ENCODE measurements at places on chromosomes 6 and 20. TPM values are rescaled to one million over a fixed set of nuclear protein-coding genes. Genes with fewer than 3 reads are reported as not detected.

SLCO4A1 gene
- 6.7 TPM for total RNA-seq

COL9A1 gene
- total RNA-seq, result not detected

ENPP4 gene
- 4.8 TPM for total RNA-seq

BANF2 gene
- not detected for total RNA-seq

SLC22A16 gene
- not detected for total RNA-seq

SLC35A1 gene
- total RNA-seq, result 8.3 TPM

VGLL2 gene
- not detected for total RNA-seq

DPPA5 gene
- not detected for total RNA-seq

ULBP3 gene
- total RNA-seq, result 2.4 TPM

TP53TG5 gene
- total RNA-seq, result not detected

FUCA2 gene
- 10.5 TPM for total RNA-seq

IP6K3 gene
- not detected for total RNA-seq

KIF6 gene
- 0.19 TPM for total RNA-seq

EIF2S2 gene
- total RNA-seq, result 53.6 TPM

HLA-DQA1 gene
- 0.31 TPM for total RNA-seq

ZSCAN31 gene
- 14.8 TPM for total RNA-seq

ID1 gene
- 439 TPM for total RNA-seq

VSX1 gene
- not detected for total RNA-seq

GNMT gene
- total RNA-seq, result not detected

TAAR5 gene
- not detected for total RNA-seq

KIF25 gene
- not detected for total RNA-seq

RIMS1 gene
- 0.13 TPM for total RNA-seq

ARFGEF3 gene
- total RNA-seq, result 0.92 TPM

Data from esophagus squamous epithelium (tissue), 5 donors.